ENCODE measurements at places on chromosomes 4 and X.

GRCh38 chr4:20684852-20685763, 15.2 kb upstream of the PACRGL start:
- no peak for DNase-seq

- no peak for DNase-seq
These were observed 2.0 kb downstream of the GAK start for GRCh38 chr4:930028-930551.

DNA sequence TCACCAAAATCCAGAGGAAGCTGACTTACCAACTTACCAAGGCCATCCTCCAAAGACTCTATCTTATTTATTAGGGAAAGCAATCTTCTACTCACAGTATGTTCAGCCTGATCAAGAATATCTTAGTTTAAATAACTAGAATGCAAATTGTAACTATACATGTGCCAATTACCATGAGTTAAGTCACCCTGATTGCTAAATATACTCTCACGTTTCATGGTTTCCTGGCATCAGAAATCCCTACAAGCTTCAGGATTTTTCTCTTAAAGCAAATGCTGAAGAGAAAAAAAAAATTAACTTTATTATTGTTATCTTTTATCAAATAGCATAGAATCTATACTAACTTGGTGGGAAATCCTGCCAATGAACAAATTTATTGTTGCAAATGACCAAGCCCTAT, 63.0 kb upstream of the MXD4 start:
- DNase-seq = no peak

GRCh38 chr4:103934178-103934789, 214.5 kb upstream of the TACR3 start:
- DNase-seq = no peak

DNA sequence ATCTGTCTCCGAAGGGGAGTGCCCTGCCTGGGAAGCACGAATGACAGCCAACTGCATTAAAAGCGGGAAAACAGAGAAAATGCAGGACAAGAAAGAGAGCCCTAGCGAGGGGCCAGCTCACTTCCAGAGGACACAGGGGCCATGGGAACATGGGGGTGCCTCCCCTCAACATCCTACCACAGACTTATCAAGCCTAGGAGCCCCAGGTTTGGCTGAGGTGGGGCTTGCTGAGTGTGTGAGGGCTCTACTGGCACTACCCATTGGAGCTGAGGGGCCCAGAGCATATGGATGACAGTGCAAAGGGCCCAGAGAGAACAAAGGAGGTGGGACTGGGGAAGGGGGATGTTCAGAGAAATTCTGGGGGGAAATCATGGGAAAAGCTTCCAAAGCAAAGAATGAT, 101.8 kb downstream of the PJA1 start:
- DNase-seq = no peak

DNA sequence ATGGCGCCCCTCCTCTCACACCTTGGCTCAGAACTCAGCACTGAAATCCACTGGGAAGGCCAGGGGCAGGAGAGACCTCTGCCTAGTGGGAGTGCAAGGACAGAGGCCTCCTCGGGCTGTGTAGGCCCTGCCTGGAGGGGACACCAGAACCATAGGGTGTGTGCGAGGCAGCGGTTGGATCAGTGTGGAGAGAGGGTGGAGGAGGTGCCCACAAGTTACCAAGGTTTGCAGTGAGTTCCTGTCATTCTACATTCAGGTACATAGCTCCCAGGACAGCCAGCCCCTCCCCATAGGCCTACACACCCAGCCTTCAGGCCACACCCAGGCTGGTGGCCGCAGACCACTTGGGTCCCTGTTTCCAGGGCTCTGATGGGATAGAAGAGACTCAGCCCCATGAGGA, 19.2 kb upstream of the SPON2 start:
- no peak for DNase-seq

- DNase-seq = no peak
These were observed 39.0 kb downstream of the STX18 start for GRCh38 chr4:4502694-4503311.

GRCh38 chrX:20637351-20637750, 370.6 kb upstream of the RPS6KA3 start:
- DNase-seq = no peak

- no peak for DNase-seq
These were observed 235.6 kb downstream of the STIM2 start for GRCh38 chr4:27096142-27096824.

- no peak for DNase-seq
These were observed 12.4 kb downstream of the EDNRA start for GRCh38 chr4:147493307-147493706.

DNA sequence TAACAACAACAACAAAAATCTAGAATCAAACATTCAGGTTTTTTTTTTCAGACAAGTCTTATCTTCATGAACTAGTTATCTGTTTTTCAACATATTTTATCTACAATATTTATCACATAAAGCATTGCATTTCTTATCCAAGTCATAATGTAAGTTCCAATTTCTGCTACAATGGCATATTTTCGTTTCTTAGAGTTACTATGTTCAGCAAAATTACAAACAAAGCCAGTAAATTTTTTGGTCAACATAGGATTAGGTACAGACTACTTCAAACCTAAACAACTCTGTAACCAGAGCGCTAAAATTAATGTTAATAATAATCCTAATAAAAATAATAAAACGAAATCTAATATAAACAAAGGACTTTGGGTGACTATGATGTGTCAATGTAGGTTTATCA, 165.4 kb upstream of the TACR3 start:
- no peak for DNase-seq

DNA sequence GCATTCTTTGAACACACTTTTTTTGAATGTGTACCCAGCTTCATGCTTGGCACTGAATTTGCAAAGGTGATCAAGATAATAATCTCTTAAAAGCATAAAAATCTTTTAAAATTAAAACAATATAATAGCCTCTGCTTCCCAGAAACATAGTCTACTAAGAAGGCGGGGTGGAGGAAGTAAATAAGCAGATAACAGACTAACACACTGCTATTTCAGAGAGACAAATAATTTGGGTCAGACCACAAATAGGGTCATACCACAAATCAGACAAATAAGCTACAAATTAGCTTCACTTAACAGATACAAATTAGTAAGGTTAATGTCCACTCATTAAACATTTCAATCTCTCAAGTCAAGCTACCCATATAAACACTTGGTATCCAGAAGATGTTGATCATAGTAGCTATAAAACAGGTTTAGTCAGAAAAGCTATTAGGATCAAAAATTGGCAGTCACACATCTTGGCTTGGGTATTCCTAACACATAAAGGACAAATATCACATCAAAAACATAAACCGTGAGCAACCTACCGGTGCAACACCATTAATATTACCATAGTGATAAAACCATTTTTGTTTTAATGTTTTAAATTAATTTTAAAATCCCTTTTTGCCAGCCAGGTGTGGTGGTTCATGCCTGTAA, 47.3 kb downstream of the PPP3CA start:
- DNase-seq = no peak

DNA sequence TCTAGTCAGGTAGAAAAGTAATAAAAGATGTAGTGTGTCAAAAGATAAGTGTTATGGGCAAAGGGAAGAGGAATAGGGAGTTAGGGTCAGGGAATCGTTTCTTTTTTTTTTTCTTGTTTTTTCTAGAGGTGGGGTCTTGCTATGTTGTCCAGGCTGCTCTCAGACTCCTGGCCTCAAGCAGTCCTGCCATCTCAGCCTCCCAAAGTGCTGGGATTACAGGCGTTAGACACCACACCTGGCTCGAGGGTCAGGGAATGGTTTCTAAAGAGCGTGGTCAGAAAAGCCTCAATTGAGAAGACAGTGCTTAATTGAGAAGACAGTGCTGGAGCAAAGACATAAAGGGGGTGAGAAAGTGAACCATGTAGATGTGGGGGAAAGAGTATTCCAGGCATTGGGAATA, 19.1 kb downstream of the SMARCAD1 start:
- DNase-seq = no peak

DNA sequence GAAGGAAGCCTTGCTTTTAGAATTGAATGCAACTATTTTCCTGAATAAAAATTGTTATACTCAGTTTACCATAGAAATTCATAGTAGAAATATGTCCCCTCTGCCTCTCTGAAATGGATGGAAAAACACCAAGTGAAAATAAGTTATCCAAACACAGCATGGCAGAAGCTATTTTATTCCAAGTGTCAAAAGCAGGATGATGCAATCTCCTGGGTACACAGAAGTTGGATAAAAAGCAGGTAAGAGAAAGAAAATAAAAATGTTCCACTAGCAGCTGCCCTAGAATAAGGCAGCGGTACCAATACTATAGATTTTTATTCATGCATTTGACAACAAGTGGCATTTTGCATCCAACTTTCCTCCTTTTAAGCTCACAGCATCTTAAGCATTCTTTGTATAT, 89.0 kb upstream of the TENT5D start:
- DNase-seq = no peak

DNA sequence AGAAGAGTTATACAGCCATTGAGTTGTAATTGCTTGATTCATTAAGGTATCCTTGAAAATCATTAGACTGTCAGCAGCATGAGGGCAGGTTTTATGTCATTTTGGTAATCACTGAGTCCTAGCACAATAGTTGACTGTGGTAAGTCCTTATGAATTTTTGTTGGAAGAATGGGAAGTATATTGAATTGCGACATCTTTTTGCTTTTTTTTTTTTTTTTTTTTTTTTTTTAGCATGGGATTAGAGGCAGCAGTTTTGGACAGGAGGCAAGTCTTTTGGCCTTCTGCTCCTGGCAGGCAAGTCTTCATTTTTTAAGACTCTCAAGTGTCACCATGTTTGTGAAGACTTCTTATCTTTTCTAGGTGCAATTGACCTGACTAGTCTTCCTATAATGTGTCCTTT, 29.7 kb downstream of the PRRG1 start:
- no peak for DNase-seq

GRCh38 chr4:84492737-84493091, 6.4 kb downstream of the NKX6-1 start:
- DNase-seq = no peak

Measured in stimulated activated CD8-positive, alpha-beta memory T cell treated with anti-CD3 and anti-CD28 coated beads, Interleukin-4, amount 100 ng/mL, for 4 hours (primary cell).